Epithelial cell of proximal tubule (primary cell): ENCODE measurements at places on chromosomes 5 and 9. TPM values are rescaled to one million over a fixed set of nuclear protein-coding genes. Genes with fewer than 3 reads are reported as not detected.

Gene ADRB2
- 2.6 and 3.3 TPM in 2 replicates for total RNA-seq

DNA sequence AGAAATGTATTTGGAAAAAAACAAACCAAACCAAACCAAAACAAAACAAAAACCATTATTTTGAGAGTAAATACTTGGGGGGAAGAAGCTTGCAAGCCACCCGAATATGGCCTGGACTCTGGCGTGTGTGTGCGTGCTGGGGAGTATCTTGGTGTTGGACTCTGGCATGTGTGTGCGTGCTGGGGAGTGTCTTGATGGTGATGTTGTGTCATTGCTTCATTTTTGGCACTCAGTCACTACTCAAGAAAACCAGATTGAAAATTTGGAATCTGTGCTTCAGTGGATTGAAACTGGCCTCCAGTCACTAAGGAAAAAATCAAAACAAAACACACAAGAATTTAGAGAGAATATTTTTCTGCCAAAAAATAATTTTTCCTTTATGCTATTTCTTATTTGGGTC is 76.1 kb downstream of the ARRDC3 start:
- DNase-seq = no peak

DNA sequence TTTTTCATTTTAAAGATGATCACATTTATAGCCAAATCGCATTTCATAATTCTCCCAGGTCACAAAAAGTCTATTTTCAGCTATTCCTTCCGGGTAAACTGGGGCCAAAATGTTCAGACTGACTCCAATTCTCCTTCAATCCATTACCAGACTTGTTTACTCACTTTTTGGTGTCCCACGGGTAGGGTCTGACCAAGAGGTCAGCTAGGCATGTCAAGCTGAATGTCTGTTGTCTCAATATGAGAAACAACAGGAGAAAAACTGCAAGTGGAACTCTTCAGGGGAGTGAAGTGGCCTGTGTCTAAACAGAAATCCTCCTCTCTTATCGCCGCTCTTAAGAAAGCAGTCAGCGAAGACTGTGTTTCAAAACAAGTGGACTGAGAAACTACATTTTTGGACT is 171.3 kb downstream of the APBA1 start:
- no peak for DNase-seq

Gene TTC39B
- total RNA-seq = 3.8 and 5.2 TPM in 2 replicates

- no peak for DNase-seq
Observed at GRCh38 chr9:21993893-21994555, at the start of gene CDKN2A. Gene CDKN2A, minus strand, starts transcription at chr9:21994392.
